Cardiac muscle cell (in vitro differentiated cells and primary cell): ENCODE measurements at places on chromosomes 13 and 19. TPM values are rescaled to one million over a fixed set of nuclear protein-coding genes. Genes with fewer than 3 reads are reported as not detected.

The SLC10A2 gene
- polyA plus RNA-seq, result not detected in 2 replicates

The CPB2 gene
- polyA plus RNA-seq, result not detected in 2 replicates

The TUBA3C gene
- polyA plus RNA-seq, result not detected in 2 replicates

The SELENOW gene
- polyA plus RNA-seq, result 1,855 and 2,152 TPM in 2 replicates

The ZNF763 gene
- 5.2 and 10.0 TPM in 2 replicates for polyA plus RNA-seq

The LAIR2 gene
- not detected in 2 replicates for polyA plus RNA-seq

The MIR17HG gene
- polyA plus RNA-seq, result 1.5 and 3.1 TPM in 2 replicates

The TEX26 gene
- polyA plus RNA-seq, result not detected in 2 replicates
